ENCODE measurements at places on chromosomes 5 and 9. TPM values are rescaled to one million over a fixed set of nuclear protein-coding genes. Genes with fewer than 3 reads are reported as not detected.

DNA sequence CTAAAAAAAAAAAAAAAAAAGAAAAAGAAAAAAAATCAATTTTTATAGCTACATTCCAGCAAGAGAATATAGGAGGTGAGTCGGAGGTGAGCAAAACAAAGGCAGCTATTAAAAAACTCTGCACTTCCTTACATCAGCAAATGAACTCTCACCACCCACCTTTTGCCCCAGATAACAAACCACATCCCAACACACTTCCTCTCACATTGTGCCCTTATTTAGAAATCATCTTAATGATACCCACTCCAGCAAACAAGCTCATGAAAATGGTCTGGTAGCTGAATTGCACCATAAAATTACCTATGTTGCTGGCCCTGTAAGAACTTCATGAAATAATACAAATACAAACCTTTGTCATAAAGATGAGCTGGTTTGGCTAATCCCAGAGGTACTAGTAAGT lies 82.9 kb downstream of the CEMIP2 start:
- no peak for DNase-seq

GRCh38 chr5:147507480-147508126 lies 2.3 kb downstream of the DPYSL3 start:
- DNase-seq, result no peak

DNA sequence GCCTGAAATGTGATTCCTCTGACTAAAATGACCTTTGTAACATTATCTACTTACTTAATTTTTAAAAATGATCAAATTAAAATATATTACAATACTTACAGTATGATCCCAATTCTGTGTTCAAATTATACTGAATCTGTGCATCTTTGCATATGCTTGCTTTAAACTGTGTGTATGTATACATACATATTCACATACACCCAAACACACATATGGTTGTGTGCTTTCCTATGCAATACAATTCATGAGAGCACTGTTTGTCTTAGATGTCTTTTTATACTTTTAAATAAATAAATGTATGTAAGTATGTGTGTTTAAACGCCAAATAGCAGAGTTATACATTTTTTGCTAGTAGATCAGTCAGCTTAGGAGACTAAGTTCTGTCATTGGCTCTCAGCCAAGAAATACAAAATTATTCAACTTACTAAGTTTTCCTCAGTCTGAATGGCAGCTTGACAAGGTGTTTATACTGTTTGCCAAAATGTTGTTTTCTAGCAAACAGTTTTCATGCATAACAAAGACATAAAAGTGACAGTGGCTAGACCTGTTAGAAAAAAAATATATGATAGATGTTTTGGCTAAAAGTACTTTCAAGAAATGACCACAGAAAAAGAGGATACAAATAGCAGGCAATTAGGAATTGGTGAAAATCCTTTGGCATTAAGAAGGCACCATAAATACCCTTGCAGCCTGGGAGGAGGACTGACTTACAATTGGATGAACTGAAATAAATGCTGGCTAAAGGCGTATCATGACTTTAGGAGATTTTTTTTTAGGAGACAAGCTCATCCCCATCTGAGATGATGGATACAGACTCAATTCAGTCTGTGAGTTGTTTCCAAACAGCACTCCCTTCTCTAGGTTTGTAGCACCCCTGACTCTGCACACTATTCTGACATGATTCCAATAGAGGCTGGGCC lies 7.9 kb downstream of the TICAM2 start:
- no peak for DNase-seq

DNA sequence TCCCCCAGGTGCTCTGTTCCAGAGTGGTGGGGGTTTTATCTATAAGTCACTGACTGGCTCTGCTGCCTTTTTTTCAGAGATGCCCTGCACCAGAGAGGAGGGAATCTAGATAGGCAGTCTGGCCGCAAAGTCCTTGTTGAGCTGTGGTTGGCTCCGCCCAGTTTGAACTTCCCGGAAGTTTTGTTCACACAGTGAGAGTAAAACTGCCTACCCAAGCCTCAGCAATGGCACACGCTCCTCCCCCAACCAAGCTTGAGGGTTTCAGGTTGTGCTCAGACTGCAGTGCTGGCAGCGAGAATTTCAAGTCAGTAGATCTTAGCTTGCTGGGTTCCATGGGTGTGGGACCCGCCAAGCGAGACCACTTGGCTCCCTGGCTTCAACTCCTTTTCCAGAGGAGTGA lies 1428.6 kb downstream of the MAT2B start:
- DNase-seq, result no peak

DNA sequence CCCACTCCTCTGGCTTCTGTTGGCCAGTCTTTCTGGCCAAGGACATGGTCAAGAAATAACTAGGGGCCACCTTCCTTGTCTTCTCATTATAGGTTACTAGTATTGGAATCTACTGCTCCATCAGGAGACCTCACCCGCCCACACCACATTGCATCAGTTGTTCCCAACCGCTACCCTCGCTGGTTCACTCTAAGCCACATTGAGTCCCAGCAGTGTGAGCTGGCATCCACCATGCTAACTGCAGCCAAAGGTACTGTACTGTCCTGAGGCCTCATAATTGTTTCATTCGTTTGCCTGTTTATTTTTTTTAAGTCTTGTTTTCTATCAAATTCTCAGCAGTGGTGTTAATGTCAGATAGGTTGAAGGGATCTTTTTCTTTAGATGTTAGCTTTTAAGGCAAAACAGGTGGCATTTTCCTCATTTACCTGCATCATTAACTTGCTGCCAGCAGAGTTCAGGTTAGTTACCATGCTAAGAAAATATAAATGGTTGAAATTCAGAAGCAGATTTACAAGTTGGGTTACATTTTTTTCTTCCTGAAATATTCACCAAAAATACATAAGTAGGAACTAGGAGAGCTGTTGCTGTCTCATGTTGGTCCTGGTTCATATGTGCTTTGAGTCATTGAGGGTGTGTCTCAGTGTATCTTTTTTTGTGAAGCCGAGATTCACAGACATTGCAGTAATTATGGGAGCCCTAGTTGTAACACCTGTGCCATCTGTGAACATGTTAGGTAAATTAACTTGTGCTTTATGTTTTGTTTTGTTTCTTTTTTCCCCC lies 206.9 kb downstream of the ZSWIM6 start:
- DNase-seq, result no peak

GRCh38 chr5:27387535-27388073 lies 349.2 kb upstream of the CDH9 start:
- no peak for DNase-seq

DNA sequence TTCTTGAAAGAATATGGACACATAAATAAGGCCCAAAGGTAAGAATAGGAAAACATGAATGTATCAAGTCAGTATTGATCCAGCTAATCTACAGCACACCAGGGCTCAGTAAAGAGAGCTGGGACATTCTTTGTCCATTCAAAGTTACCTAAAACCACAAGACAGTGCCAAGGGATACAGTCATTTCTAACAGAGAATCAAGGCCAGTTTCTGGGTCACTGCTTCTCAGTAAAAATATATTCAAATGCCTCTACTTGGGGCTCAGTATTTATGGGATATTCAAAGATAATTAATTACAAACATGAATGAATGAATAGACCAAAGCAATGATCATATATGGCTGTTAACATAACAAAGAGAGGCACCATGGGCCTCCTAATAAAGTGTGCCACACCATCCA lies 34.9 kb downstream of the MTMR12 start:
- DNase-seq, result no peak

The MOB3B gene
- 0.32 TPM for polyA plus RNA-seq

The ACOT12 gene
- polyA plus RNA-seq, result 0.56 TPM

The PRDM12 gene
- polyA plus RNA-seq, result not detected

Measured in AG04450 (cell line).